ENCODE measurements at places on chromosomes 6 and 20.

DNA sequence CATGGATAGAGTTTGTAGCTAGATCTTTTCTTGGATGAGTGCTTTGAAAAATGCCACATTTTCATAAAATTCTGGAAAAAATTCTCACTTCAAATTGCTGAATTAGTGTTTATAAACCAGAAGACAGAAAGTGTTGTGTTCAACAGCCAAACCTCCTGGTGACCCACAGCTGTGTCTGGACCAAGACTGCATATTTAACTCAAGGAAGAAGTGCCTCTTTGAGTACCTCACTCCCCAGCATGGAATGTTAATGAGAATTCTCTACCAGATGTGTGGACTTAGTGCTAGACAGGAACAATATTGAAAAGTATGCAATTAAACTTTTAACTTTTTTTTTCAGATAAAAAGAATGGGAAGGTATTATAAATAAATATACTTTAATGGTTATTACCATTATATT lies 609.3 kb downstream of the COL12A1 start:
- no peak for DNase-seq

GRCh38 chr6:27608916-27609883 lies 136.3 kb upstream of the ZNF184 start:
- no peak for DNase-seq

DNA sequence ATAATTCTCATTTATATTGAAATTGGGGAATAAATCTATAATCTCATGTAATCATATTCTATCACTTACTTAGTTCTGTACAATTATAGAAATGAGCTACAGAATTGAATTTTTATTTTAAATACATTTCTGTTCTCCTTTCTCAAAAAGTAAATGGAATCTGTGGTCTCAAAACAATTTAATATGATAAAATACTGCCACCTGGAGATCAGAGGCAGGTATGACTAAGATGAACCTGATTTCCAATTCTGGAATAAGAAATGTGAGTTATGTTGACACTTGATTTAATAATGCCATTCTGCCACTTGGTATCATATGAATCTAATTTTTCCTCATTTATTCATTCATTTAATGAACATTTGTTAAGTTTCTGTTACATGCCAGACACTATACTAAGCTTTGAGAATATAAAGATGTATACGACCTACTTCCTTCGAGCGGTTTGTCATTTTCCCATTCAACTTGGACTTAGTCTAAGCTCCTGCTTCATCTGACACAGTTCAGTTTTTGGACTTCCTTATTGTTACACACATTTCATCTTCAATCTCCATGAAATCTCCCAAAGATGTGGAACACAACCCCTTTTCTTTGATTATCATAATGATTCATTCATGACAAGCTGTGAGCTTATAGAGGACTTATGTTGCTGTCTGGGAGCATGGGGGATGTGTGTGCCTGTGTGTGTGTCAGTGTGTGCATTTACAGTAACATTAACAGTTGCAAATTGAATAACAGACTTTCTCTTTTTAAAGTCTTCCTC lies 7.5 kb upstream of the CCDC28A start:
- no peak for DNase-seq

GRCh38 chr6:143298071-143298470 lies 152.4 kb downstream of the ADAT2 start:
- no peak for DNase-seq

DNA sequence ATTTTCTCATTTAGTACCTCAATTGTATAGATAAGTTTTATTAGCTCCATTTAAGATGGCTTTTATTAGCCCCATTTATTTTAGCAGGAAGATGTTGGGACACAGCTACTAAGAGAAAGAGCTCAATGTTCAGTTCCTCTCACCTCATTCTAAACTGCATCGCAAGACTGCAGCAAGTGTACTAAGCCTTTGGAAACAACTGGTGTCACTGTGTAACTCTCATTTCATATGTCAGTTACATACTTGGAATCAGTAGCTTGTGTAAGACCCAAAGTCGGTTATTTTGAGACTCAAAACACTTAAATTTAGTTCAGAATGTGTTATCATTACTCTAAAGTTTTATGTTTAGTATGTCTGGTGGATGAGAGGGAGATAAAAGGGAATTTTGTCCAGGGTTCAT lies 482.9 kb downstream of the BMP2 start:
- DNase-seq, result no peak

DNA sequence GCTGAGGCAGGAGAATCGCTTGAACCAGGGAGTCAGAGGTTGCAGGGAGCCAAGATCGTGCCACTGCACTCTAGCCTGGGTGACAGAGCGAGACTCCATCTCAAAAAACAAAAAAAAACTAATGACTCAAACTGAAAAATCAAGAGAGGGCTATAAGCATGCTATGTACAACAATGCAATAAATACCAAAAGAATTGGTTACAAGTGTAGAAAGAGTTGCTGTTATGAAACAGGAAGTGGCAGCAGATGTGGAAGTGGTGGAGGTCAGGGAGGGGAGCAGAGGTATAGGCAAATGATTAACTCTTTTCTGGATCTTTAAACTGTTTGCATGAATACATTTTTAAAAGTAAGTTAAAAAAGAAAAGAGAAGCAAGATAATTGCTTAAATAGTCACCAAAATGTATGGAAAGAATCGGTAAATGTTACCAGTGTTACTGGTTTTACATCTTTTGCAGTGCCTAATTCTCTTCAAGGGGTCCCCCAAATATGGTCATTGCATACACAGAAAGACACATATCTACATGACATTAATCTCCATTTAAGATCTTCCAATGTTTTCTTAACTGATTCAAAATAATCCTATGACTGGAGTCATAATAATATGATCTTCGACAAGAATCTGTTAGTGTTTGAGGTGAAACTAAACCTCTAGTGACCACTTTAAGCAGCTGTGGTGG lies 15.0 kb downstream of the CALHM6 start:
- DNase-seq, result no peak

GRCh38 chr20:504632-505075 lies 38.9 kb downstream of the CSNK2A1 start:
- DNase-seq, result no peak

GRCh38 chr6:1679031-1679687 lies 69.4 kb downstream of the FOXC1 start:
- no peak for DNase-seq
